ENCODE measurements at places on chromosomes 2 and 18.

GRCh38 chr2:122939796-122940195 lies 1085.3 kb upstream of the CNTNAP5 start:
- DNase-seq, result no peak

- no peak for DNase-seq
Observed at GRCh38 chr2:138245310-138245709, 256.3 kb upstream of the SPOPL start.

- DNase-seq, result no peak
Observed at GRCh38 chr2:58920001-58920400, 678.9 kb upstream of the FANCL start.

DNA sequence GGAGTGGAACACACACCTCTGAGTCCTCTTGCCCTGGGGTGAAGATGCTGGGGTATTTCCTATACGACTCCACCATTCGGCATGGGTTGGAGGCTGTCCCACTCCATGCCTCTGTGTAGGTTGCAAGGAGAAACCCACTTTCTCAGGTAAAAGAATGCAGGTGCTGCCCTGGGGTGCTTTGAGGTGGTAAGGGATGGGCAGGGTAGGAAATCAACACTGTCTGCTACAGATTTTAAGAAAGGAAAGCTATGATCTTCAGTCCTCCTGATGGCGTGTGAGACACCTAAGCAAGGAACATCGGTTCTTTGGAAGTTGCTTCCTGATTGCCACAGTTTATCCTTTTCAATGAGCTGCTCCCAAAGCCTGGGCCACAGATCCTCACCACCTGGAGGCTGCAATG lies 209.2 kb downstream of the NCK2 start:
- DNase-seq, result no peak

GRCh38 chr18:71115261-71115660 lies 826.4 kb downstream of the SOCS6 start:
- DNase-seq, result no peak

- no peak for DNase-seq
Observed at GRCh38 chr18:54718408-54718773, 109.9 kb upstream of the RAB27B start.

GRCh38 chr2:148124271-148124670 lies 103.4 kb downstream of the MBD5 start:
- no peak for DNase-seq

DNA sequence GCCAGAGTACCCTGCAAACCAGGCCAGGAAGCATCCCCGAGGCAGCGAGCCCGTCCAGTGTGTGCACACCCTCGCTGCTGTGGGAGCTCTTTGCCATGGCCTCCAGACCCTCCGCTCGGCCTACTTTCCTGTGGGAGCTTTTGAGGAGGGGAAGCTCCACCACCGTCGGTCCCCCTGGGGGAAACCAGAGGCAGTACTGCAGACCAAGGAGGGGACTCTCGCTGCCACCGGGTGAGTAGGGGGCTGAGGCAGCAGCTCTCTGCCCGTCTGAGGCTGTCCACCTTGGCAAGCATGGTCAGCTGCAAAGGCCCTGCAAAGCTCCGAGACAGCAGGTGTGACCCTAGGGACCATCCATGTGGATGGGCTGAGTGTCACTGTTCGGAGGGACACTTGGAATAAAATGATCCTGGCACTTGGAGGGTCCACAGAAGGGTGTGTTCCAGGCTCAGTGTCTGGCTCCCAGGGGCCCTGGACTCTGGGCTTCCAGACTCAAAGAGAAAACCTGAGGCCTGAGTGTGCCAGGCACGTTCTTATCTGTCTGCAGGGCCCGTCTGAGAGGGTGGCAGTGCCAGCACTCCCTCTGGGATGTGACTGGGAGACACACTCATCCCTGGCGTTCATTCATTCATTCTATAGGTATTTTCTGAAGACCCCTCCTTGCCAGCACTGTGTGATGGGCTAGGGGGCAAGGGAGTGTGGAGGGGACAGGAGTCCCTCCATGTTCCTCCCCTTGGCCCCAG lies 282.8 kb upstream of the HS6ST1 start:
- DNase-seq, result no peak

- DNase-seq, result peak; percentile 7
Observed at GRCh38 chr2:13260402-13260801, 543.7 kb downstream of the TRIB2 start.

GRCh38 chr18:41974796-41975201 lies 19.8 kb downstream of the PIK3C3 start:
- no peak for DNase-seq

DNA sequence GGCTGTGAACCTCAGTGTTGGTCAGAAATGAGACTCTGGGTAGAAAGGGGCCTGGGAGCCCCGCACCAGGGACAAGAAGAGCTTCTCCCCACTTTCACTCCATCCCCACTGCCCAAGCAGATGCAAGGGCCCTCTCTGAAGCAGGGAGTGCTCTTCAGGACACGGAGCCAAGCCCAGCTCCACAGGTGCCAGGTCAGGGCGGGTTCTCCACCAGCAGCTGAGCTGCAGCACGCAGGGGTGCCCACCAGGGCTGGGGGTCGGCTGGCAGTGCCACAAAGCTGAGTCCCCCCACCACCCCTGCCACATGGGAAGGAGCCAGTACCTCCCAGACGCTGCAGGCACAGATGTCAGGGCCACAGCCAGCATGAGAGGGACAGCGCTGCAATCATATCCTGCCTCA lies 106.2 kb downstream of the INHBB start:
- no peak for DNase-seq

DNA sequence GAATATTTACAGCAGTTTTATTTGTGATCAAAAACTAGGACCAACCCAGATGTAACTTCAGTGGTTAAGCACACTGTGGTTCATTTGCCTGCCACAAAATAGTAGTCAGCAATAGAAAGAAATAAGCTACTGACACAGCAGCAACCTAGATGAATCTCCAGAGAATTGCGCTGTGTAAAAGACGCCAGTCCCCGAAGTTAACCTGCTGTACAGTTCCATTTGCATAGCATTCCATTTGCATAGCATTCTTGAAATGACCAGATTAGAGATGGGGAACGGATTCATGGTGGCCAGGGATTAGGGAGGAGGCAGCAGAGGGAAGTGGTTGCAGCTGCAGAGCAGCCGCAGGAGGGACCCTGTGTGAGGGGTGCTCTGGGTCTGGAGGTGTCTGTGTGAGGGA lies 39.3 kb upstream of the NFATC1 start:
- no peak for DNase-seq

DNA sequence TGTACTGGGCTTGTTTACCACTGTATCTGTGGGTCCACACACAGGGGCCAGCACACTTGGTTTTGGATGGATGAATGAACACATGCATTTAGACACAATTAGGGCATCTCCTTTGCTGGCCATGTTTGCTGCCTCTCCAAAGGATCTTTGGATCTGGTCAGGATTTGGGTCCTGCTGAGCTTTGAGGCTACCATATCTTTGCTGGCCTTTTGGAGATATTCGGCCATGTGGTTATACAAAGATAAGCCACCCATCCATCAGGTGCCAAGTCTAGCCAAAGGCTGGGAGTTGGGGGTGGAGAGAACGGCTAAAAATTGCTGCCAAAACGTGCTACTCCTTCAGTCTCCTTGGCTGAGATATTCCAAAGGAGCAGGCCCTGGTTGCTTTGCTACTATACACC lies 18.2 kb upstream of the FZD7 start:
- no peak for DNase-seq

DNA sequence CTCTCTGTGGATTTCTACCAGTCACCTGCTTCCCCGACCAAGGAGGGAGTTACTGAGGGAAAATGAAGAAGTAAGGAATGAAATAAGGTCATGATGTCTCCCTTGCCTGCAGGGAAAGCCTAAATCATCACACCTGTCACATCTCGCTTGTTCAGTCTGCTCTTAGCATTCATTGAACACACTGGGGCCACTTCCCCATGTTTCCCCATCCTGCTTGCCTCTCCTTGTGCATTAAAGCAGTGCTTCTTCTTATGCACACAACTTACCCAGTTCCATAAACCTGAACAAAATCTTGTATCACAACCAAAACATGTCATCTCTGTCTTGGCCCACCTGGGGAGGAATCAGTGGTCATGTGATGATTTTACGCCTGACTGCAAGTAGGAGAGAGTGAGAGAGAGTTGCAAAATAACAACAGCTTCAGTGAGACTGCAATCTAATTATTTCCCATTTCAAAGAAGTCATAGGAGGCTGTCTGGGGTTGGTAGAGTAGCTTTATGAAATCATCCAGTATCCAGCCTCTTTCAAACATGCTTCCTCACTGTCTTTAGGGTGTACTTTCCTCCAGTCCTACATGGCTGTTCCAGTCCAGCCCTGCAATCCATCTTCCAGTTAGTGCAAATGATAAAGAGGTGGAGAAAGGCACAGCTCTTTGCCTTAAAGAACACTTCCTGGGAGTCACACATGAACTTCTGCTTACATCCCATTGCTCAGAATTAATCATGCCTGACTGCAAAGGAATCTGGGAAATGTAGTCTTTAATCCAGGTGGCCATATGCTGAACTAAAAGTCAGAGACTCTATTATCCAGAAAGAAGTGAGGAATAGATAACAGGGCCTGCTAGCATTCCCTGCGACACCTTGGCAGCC lies 220.1 kb downstream of the HAUS1 start:
- peak; percentile 31 for DNase-seq

DNA sequence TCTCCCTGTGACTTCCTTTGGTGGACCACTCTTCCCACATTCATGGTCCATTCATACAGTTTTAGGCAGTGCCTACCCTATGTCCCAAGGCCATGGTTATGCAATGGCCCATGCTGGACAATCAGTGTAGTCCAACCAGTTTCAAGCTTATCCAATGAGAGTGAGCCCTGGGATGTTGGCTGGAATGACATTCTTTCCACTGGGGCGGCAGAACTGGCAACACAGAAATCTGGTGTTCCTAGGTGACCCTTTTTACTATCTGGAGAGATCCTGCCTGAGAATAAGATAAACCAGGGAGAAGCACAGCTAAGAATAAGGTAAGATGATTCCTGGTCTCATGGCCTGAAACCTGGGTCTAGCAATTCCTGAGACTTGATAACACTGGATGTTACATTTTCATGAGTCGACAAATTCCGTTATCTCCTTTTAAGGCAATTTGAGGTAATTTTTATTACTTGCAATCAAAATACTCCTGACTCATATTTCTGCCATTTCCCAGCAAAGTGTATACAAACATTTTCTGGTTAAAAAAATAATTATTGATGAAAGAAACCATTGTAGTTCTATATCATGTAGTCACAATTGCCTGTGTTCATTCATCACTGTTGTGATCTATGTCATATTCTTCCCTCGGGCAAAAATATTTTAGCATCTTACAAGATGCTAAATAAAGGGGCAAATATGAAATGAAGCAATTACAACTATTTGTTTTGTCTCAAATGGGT lies 271.5 kb upstream of the LYPD1 start:
- DNase-seq, result no peak

GRCh38 chr2:154457286-154457685 lies 241.2 kb upstream of the KCNJ3 start:
- no peak for DNase-seq

DNA sequence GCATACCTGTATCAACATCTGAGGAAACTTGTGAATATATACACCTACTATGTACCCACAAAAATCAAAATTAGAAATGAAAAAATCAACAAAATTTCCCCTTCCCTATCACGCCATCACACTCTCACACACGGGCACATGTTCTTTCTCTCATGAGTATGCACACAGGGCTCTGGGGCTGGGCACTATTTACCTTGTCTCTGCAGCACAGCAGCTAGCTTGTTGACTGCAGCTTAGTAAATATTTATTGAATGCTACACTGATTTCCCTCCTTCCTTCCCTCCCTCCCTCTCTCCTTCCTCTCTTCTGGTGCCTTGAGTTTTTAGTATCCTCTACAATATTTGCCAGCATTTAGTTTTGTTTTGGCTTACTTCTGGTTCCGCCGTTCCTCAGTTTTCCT lies 182.7 kb upstream of the LHCGR start:
- no peak for DNase-seq

DNA sequence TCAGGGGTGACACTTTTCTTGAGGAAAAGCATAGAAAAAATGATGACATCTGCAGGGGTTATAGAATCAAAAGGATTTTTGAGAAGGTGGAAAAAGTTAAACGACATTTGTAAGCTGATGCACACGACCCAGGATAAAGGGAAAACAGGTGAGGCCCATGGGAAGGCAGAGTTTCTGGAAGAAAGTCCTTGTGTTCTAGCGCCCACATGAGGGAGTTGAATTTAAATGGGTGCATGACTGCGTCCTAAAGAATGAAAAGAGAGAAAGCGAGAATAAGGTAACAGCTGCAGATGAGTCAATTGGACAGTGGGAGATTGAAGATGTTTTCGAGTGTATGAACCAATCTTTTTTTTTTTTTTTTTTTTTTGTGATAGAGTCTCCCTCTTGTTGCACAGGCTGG lies 158.1 kb downstream of the GALR1 start:
- DNase-seq, result no peak

GRCh38 chr18:62693659-62694058 lies 21.7 kb upstream of the PHLPP1 start:
- no peak for DNase-seq

- DNase-seq, result no peak
Observed at GRCh38 chr2:9585486-9585885, 29.9 kb upstream of the ADAM17 start.

DNA sequence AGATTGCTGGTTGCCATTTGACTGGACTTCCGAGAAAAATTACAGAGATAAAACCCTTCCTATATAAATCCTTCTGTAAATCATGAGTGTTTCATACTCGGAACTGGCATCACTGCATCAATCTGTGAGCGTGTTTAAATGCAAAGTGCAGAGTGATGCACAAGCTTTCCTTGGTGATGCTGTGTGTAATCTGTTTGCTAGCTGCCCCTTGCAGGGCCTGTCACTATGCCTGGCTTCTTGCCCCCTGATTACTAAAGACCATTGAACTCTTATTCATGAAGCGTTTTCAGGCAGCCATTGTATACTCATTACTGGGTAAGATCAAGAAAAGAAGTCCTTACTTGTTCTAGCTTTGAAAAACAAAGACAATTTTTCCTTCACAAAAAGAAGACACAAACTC lies 266.9 kb upstream of the FANCL start:
- no peak for DNase-seq

- peak; percentile 72 for DNase-seq
Observed at GRCh38 chr2:237059155-237059875, 26.4 kb upstream of the COPS8 start.

DNA sequence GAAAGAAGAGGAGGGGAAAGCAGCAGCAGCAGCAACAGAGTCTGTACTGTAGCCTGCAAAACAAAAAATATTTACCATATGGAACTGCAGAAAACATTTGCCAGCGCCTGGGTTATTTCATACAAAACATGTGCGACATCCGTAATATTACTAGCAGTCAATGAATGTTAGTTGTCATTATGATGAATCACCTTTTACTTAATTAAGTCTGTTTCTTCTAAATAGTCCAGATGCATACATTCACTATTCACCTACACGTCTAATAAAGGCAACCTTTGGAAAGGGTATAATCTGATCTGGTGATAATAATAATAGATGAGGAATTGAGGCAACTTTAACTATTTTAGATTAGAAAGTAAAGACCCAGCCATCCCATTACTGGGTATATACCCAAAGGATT lies 426.3 kb upstream of the ST6GAL2 start:
- no peak for DNase-seq

GRCh38 chr18:78587626-78588600 lies 391.7 kb upstream of the SALL3 start:
- no peak for DNase-seq

- DNase-seq, result no peak
Observed at GRCh38 chr2:57726294-57726693, 320.3 kb upstream of the VRK2 start.

GRCh38 chr2:209564816-209565215 lies 141.0 kb downstream of the MAP2 start:
- no peak for DNase-seq
